ENCODE measurements at places on chromosomes 4 and X. TPM values are rescaled to one million over a fixed set of nuclear protein-coding genes. Genes with fewer than 3 reads are reported as not detected.

- H3K4me3 ChIP-seq = no peak overlapping the region
- no peaks in the 10 kb centered on the region for H3K4me1 ChIP-seq
- no peaks in the 10 kb centered on the region for H3K27me3 ChIP-seq
Observed at GRCh38 chrX:108199691-108200090, 108.1 kb downstream of the ATG4A start.

DNA sequence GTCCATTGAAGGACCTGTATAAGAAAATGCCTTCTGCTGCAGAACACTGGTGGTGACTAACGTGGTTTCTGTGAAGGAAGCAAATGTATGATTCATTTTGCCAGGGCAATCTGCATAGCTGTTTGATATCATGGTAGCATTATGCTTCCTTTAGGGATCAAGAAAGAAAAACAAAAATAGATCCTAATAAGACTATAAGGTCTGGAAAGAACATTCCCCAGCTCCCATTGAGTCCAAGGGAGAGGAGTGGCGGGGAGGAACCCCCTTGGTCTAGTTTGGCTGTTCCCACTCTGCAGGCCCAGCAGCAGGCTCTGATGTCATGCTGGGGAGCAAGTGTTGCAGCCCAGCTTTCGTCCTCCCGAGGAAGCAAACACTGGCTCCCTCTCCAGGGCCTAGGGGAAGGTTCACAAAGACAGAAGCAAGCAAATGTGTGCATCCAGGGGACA lies 154.5 kb upstream of the GALNT7 start:
- DNase-seq = no peak
- H3K36me3 ChIP-seq = no peaks in the 10 kb centered on the region
- H3K4me1 ChIP-seq = no peaks in the 10 kb centered on the region
- H3K27ac ChIP-seq = no peak overlapping the region

DNA sequence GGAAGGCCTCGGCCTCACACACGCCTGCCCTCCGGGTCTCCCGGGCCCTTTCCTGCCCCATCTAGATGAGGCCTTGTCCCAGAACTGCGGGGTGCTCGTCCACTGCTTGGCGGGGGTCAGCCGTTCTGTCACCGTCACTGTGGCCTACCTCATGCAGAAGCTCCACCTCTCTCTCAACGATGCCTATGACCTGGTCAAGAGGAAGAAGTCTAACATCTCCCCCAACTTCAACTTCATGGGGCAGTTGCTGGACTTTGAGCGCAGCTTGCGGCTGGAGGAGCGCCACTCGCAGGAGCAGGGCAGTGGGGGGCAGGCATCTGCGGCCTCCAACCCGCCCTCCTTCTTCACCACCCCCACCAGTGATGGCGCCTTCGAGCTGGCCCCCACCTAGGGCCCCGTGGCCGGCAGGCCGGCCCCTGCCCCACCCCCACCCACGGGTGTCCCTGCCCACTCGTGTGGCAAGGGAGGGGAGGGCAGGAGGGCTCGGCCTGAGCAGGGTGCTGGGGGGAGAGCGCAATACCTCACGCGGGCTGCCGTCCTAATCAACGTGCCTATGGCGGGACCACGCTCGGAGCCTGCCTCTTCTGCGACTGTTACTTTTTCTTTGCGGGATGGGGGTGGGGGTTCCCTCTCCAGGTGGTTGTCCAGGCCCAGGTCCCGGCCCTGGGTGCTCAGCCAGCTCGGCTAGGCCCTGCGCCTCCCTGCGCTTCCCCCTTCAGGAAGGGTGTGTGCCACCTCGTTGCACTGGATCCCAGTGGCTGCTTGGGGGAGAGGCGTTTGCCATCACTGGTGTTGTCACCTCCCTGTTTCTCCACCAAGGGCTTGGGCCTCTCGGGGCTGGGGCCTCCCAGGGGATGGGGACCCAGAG lies 3.1 kb downstream of the DUSP9 start:
- DNase-seq = no peak
- no peaks in the 10 kb centered on the region for H3K36me3 ChIP-seq
- H3K4me1 ChIP-seq = no peaks in the 10 kb centered on the region
- no peak overlapping the region for H3K4me3 ChIP-seq
- H3K27ac ChIP-seq = no peak overlapping the region
- H3K27me3 ChIP-seq = peaks cover 36% of the 10 kb centered on the region

The MXRA5 gene
- not detected for total RNA-seq

DNA sequence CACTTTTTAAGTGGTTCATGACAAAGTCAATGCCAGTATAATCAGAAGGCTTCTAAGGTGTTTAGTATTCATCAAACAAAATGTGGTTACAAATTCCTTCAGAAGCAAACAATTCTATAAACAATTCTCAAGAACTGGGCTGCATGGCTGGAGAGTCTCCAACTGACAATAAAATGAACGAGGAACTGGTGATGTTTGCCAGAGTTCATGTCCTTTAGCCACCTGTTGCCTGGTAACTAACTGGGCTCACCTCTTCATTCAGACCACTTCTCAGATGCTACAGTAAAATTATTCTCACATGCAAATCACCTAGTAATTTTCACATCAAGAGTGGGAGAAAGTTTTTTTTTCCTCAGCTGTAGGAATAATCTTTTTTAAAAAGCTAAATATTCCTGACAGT lies 53.3 kb downstream of the CAMK2D start:
- no peaks in the 10 kb centered on the region for H3K4me1 ChIP-seq
- no peak overlapping the region for H3K4me3 ChIP-seq
- no peaks in the 10 kb centered on the region for H3K27me3 ChIP-seq
- H3K36me3 ChIP-seq = no peaks in the 10 kb centered on the region
- no peak overlapping the region for H3K27ac ChIP-seq

Data from T-cell (primary cell).